ENCODE measurements at places on chromosomes 12 and 14.

- DNase-seq, result no peak
These were observed 696.1 kb downstream of the DIO2 start for GRCh38 chr14:79515158-79515557.

GRCh38 chr12:63846238-63846967, 1.9 kb downstream of the SRGAP1 start:
- DNase-seq, result no peak

GRCh38 chr12:76020731-76021672, 10.6 kb downstream of the PHLDA1 start:
- DNase-seq, result no peak

- no peak for DNase-seq
These were observed 57.3 kb upstream of the SYNE2 start for GRCh38 chr14:63795532-63795931.

DNA sequence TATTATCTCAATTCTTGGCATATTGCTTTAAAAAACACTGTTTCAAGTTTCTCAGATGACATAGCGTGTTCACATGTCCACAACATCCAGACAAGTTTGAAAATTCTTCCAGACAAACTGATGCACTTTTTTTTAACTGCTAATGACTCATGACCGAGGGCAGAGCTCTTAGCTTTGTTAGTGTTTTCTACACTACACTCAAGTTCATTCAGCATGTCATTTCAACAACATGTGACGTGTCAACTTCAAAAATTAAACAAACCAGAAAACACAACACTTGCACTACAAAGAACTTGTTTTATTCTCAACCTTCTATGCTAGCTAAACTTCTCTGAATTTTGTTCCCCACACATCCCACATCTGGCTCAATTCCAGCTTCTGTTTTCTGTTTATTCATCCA, 1186.3 kb upstream of the FLRT2 start:
- DNase-seq, result no peak

DNA sequence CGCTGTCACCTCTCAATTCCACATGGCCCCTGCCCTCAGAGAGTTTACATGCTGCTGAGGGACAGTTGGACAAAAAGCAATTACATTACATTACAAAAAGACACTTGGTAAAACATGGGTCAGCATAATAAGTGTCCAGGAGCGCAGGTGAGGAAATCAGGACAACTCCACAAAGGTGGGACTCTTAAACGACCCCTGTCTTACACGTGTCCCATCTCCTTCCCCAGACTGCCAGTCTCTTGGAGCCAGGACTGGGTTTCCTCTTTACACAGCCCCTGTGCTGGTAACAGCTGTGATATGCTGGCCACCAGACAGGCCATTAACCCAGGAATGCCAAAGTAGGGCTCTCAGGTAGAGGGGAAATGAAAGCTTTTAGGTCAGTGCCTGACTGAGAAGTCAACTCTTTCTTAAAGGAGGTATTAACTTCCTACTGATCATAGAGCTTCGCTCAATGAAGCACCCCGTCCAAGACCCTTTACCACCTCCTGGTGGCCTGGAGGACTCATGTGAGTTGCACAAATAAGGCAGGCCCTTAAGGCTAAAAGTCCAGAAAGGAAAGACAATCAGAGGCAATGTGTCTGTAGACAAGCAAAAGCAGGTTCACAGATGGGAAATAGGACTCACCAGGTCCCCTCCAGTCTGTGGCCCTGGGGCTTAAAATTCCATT, 55.5 kb downstream of the ANO2 start:
- no peak for DNase-seq

All from sciatic nerve (tissue), 2 donors.